ENCODE measurements at places on chromosomes 3 and 15. TPM values are rescaled to one million over a fixed set of nuclear protein-coding genes. Genes with fewer than 3 reads are reported as not detected.

DNA sequence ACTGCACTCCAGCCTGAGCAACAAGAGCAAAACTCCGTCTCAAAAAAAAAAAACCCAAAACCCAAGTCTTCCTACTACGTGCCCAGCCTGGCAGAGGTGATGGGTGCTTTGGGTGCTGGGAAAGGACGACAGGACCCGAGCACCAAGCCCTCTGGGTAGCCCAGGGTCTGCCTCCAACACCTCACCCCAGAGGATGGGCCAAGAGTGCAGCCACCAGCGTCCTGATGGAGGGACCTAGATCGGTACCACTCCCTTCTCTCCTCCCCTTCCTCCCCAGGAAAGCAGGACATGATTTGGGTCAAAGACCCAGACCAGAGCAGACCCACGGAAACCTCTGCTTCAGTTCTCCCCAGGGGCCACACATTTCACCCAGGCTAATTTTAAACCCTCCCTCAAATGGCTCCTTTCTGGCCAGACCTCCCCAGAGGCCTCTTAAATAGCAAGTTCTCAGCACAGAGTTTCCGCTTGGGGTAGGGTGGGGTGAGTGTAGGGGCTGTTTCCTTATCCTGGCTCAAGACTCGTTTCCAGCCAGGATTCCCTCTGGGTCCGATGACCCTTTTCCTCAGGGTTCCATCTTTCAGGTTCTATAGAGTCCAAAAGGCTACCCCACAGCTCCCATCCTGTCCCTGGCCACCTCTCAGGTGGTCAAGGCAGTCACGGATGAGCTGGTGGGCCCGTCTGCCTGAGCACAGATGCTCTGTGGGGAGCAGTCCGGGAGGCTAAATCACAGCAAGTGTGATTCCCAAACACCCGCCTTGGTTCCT, 20.5 kb downstream of the RBPMS2 start:
- H3K27ac ChIP-seq = peak overlapping the region; percentile 65
- H3K36me3 ChIP-seq = no peaks in the 10 kb centered on the region
- H3K4me1 ChIP-seq = peaks cover 34% of the 10 kb centered on the region
- peak overlapping the region; percentile 51 for H3K4me3 ChIP-seq

DNA sequence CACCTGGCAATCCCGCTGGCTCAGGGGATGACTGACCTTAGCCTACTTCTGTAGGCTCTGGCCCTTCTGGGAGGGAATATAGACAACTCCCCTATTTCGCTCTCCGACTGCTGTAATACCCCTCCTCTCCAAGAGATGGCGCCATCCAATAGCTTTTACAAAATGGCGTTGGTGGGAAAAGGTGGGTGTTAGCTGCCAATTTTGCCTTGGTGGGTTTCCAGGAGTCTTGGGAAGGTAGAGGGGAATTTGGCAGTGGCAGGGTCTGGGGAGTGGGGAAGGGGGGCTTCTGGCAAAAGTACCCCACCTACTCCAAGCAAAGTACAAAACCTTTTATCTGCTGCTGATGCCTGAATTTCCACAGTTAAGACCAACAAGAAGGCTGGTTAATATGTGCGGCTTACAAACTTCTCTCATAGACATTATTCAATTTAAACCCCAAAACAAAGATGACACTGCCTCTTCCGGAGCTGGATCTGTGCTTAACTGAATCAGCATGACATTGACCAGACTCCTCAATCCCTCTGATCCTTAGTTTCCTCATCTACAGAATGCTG, 62.1 kb downstream of the RASGRF1 start:
- H3K4me3 ChIP-seq = no peak overlapping the region
- no peaks in the 10 kb centered on the region for H3K27me3 ChIP-seq
- H3K36me3 ChIP-seq = no peaks in the 10 kb centered on the region

DNA sequence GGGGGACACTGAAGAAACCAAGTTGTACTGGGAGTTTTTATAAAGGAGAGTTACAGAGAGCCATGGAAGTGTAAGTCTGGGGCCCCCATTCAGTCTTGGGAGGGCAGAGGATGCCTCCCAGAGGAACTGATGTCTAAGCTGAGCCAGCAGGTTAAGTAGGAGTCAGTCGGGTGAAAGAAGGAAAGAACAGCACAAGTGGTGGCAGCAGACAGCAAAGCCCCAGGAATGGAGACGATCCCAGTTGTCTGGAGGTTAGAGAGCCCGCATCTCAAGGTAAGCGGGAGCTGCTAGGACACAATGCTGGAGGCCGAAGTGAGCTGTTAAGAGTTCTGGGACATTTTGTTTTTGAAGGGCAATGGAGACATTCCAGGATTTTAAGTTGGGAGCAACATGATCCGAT, 88.8 kb downstream of the TAMM41 start:
- H3K4me3 ChIP-seq = no peak overlapping the region
- no peaks in the 10 kb centered on the region for H3K27me3 ChIP-seq
- DNase-seq = no peak
- H3K27ac ChIP-seq = no peak overlapping the region

- no peaks in the 10 kb centered on the region for H3K4me1 ChIP-seq
- no peaks in the 10 kb centered on the region for H3K27me3 ChIP-seq
- H3K4me3 ChIP-seq = no peak overlapping the region
- H3K36me3 ChIP-seq = no peaks in the 10 kb centered on the region
Observed at GRCh38 chr3:4341336-4341675, 38.1 kb downstream of the SETMAR start.

IQCH gene
- 2.2 TPM for total RNA-seq

Measured in B cell (primary cell).